ENCODE measurements at places on chromosomes 12 and 14. TPM values are rescaled to one million over a fixed set of nuclear protein-coding genes. Genes with fewer than 3 reads are reported as not detected.

DNA sequence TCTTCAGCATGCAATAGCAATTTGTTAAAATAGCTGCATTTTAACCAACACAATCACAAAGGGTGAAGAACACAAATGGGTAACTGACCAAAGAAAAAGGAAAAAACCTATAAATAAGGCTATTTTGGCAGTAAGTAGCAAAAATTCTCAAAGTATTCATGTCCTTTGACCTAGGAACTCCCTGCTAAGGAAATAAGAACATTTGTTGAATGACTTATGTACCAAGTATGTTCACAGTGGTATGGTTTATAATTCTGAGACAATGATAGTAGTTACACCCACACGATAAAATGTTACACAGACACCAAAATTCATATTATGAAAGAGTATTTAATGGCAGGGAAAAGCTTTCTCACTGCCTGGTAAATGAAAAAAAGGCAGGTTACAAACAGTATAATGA, 16.9 kb downstream of the CCDC88C start:
- H3K4me1 ChIP-seq, result peaks cover 80% of the 10 kb centered on the region
- DNase-seq, result no peak
- H3K36me3 ChIP-seq, result no peaks in the 10 kb centered on the region
- peak overlapping the region; percentile 85 for H3K27ac ChIP-seq

GRCh38 chr14:104972301-104973134, 5.7 kb downstream of the AHNAK2 start:
- H3K36me3 ChIP-seq, result no peaks in the 10 kb centered on the region
- H3K27ac ChIP-seq, result peak overlapping the region; percentile 92
- no peak overlapping the region for H3K4me3 ChIP-seq
- peaks cover 87% of the 10 kb centered on the region for H3K4me1 ChIP-seq
- H3K27me3 ChIP-seq, result peaks cover 42% of the 10 kb centered on the region

- peaks cover 4% of the 10 kb centered on the region for H3K36me3 ChIP-seq
- no peak overlapping the region for H3K4me3 ChIP-seq
- H3K27me3 ChIP-seq, result no peaks in the 10 kb centered on the region
- no peak overlapping the region for H3K27ac ChIP-seq
- DNase-seq, result no peak
These were observed 57.7 kb downstream of the RPAP3 start for GRCh38 chr12:47648056-47648579.

GRCh38 chr12:116391501-116391900, 114.0 kb upstream of the MED13L start:
- no peak overlapping the region for H3K27ac ChIP-seq
- no peaks in the 10 kb centered on the region for H3K27me3 ChIP-seq
- no peak for DNase-seq
- no peaks in the 10 kb centered on the region for H3K36me3 ChIP-seq
- no peak overlapping the region for H3K4me3 ChIP-seq

DNA sequence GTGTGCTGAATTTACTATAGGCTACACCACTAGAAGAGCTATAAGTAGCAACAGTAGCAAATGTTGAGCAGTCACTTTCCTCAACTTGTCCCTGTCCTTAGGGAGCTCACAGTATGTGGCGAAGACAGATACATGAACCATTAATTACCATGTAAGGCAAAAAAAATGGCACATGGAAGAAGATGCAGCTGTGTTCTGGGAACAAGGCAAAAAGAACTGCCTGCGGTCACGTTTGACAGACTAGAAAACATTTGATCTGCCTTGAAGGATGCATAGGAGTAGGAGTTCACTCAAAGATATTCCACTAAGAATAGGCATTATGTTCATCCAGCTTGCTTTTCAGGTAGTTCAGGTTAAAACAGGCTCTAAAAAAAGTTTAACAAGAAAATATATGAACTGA, 46.5 kb upstream of the IFNG-AS1 start:
- no peak overlapping the region for H3K27ac ChIP-seq
- no peak for DNase-seq
- no peak overlapping the region for H3K4me3 ChIP-seq
- no peaks in the 10 kb centered on the region for H3K36me3 ChIP-seq
- no peaks in the 10 kb centered on the region for H3K27me3 ChIP-seq
- H3K4me1 ChIP-seq, result peaks cover 14% of the 10 kb centered on the region

DNA sequence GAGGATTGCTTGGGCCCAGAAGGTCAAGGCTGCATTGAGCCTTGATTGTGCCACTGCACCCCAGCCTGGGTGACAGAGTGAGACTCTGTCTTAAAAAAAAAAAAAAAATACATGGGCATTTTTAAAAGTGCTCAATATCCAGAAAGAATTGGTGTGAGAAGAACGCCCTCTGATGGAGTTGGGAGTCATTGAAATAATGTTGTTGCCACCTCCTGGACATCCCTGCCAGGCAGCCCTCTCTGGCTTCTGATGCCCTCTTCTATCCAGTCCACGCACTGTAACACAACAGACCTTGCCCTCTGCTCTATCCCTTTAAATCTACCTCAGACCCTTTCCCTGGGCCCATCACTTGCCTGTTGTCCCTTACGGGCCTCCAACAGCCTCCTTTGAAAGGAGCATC, 4.9 kb downstream of the PTGDR start:
- peak; percentile 48 for DNase-seq
- peak overlapping the region; percentile 6 for H3K4me3 ChIP-seq
- H3K4me1 ChIP-seq, result peaks cover 12% of the 10 kb centered on the region

- no peak for DNase-seq
- H3K36me3 ChIP-seq, result no peaks in the 10 kb centered on the region
- H3K4me3 ChIP-seq, result no peak overlapping the region
- no peaks in the 10 kb centered on the region for H3K27me3 ChIP-seq
These were observed 200.5 kb upstream of the OR4E1 start for GRCh38 chr14:21874167-21874566.

GRCh38 chr12:52310622-52311284, 10.4 kb downstream of the KRT83 start:
- peaks cover 56% of the 10 kb centered on the region for H3K27me3 ChIP-seq
- no peak overlapping the region for H3K27ac ChIP-seq
- H3K4me1 ChIP-seq, result peaks cover 11% of the 10 kb centered on the region
- H3K4me3 ChIP-seq, result no peak overlapping the region
- DNase-seq, result no peak
- H3K36me3 ChIP-seq, result no peaks in the 10 kb centered on the region

DNA sequence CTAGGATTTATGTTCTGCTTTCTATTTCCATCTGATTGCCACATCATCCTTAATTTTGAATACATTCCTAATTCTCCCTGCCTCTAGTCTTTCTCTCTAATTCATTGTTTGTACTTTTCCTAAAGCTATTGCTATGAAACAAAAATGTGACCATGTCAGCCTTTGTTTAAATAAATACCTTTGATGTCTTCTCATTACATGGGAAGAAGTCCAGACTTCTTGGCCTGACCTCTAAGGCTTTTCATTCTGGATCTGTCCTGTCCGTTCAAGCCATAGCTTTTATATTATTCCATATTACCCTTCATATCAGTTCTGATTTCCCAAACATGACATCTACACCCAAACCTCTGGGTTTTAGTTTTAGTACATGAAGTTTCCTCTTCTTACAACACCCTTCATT, 91.4 kb downstream of the CDK17 start:
- DNase-seq, result no peak
- H3K4me1 ChIP-seq, result peaks cover under 1% of the 10 kb centered on the region
- H3K36me3 ChIP-seq, result peaks cover 6% of the 10 kb centered on the region
- no peak overlapping the region for H3K27ac ChIP-seq
- H3K4me3 ChIP-seq, result no peak overlapping the region

DNA sequence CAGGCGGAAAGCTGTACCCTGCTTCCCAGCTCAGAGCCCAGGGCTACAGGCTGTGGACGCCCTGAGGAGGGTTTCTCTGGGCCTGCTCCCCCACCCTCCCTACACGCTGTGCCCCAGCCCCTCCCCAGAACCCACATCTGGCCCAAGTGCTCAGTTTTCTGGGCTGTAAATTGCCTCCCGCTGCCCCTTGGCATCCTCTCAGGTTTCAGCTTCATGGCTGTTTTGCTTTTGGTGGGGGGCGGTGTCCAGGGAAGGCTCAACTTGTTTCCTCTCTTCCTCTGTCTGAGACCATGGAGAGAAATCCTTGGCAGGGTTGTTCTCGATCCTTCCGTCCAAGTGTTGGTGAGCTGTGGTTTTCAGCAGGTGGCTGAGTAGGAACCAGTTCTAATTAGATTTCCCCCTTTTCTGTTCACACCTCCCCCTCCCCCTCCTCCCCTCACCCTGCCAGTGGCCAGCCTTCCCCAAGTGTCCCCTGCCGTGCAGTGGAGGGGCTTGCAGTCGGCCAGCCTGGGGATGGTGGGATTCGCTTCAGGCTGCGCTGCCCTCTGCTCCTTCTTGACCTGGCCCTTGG, 61.8 kb downstream of the TSPAN9 start:
- peaks cover 4% of the 10 kb centered on the region for H3K4me1 ChIP-seq
- H3K4me3 ChIP-seq, result no peak overlapping the region
- DNase-seq, result no peak
- no peaks in the 10 kb centered on the region for H3K27me3 ChIP-seq

GRCh38 chr12:43856972-43857371, 21.1 kb downstream of the TMEM117 start:
- no peak overlapping the region for H3K27ac ChIP-seq
- no peak for DNase-seq
- no peaks in the 10 kb centered on the region for H3K4me1 ChIP-seq
- no peak overlapping the region for H3K4me3 ChIP-seq

DNA sequence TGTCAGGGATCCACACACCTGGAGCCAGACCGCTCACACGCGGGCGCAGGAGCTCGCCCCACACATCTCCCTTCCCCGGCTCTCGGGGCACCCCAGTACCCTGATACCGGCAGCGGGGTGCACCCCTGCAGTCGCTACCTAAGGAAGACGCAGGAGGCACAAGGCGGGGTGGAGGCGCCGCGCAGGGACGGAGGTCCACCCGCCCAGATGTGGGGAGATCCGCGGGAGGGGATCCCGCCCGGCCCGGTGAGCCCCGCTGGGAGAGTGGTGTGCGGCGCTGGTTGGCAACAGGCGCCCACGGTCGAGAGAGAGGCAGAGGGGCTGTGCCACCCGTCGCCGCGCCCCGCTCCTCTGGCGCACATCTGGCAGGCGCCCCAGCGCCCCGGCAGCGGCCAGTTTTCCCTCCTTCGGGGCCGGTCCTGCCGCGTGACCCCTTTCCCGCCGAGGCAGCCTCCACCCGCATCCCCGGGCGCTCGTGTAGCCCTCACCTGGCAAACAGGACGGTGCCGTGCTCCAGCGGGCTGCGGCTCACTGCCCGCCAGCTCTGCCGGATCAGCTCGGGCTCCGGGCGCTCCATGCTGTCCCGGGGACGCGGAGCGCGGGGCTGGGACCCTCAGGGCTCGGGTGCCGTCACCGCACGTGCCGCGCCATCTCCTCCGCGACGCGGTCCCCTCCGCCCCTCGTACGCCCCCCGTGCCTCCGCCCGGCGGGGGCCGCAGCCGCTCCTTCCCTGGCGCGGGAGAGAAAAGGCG, 469 bp downstream of the NGB start:
- no peak overlapping the region for H3K4me3 ChIP-seq
- H3K4me1 ChIP-seq, result no peaks in the 10 kb centered on the region
- peaks cover 49% of the 10 kb centered on the region for H3K27me3 ChIP-seq
- no peak overlapping the region for H3K27ac ChIP-seq
- no peaks in the 10 kb centered on the region for H3K36me3 ChIP-seq

The CLEC9A gene
- 0.48 TPM for total RNA-seq

The ADSS1 gene
- total RNA-seq, result 7.1 TPM

The LRFN5 gene
- total RNA-seq, result 4.5 TPM

The GALNT8 gene
- total RNA-seq, result 43.2 TPM

The DUSP16 gene
- total RNA-seq, result 35.9 TPM

The CCDC177 gene
- not detected for total RNA-seq

All from transverse colon (tissue), 4 donors.